ENCODE measurements at places on chromosomes 11 and 22.

DNA sequence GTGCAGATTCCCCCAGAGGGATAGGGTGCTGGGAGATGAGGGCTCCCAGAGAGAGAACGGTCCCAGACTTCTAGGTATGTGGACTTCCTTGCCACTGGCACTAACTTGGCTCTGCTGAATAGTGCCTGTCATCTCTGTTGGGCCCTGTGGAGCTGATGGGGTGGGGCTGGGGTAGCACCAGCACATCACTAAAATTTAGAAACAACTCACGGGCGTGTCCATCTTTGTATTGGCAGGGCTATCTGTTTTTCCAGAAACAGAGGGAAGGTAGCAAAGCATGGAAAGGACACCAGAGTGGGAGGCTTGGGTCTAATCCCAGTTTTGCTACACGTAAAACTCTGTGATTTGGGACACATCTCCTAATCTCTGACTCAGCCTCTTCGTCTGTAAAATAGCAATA lies 25.8 kb downstream of the SWAP70 start:
- DNase-seq: no peak

- no peak for DNase-seq
Measured at GRCh38 chr11:109439684-109440083, 17.7 kb downstream of the C11orf87 start.

DNA sequence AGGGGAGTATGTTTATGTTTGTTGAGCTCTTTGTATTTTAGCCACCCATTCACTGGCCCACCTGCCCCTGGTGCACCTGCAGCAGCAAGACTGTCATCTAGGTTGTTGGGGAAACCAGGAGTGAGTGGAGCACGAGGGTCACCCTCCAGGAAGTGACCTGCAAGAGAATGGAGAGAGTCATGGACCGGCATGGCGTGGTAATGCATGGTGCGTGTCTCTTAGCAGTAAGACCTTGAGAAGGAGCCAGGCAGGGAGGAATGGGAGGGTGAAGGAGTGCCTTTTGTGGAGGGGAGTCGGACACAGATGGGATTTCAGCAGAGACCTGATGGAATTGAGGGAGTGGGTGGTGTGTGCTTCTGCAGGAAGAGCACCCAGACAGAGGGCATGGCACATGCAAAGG lies 37.9 kb downstream of the KCNQ1 start:
- DNase-seq: peak; percentile 67

- no peak for DNase-seq
Measured at GRCh38 chr22:49243965-49244364, 583.7 kb downstream of the BRD1 start.

GRCh38 chr11:110374921-110375320 lies 54.8 kb upstream of the FDX1 start:
- DNase-seq: no peak

GRCh38 chr22:24977370-24978221 lies 25.1 kb downstream of the KIAA1671 start:
- DNase-seq: no peak

- no peak for DNase-seq
Measured at GRCh38 chr22:20305894-20306645, 13.8 kb downstream of the DGCR6L start.

DNA sequence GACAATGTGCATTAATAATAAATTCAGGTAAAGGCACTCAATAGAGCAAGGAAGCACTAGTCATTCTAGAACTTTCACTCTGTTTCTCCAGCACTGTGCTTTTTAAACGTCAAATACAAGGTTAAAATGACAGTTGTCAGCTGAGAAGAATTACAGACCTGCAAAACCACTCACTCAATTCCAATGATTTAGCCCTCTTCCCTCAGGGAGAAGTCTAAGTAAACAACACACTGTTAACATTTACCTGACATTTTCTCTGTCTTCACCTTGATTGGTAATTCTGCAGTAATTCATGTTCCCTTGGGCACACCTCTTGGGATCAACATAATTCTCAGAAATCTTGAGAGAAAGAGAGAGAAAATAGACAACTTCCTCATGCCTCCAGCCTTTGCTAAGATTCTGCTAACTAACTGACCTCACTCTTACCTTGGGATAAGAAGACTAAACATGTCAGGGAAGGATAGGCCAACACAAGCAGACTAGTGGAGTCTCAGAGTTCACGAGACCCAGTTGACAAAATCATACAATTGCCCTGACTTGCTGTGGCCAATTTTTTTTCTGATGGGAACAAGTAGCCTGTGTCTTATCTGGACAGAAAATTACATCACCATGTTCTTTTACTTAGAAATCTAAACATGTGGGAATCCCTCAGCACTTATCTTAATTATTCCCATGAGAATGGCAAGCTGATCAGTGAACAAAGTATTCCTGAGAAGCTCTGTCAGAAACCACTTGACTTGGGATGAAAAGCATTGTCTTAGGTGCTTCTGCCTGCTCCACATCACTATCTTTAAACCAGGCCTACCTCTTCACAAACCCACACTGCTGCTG lies 516.8 kb upstream of the FAT3 start:
- no peak for DNase-seq

All from DMS153 (cell line).